ENCODE measurements at places on chromosomes 5 and 9. TPM values are rescaled to one million over a fixed set of nuclear protein-coding genes. Genes with fewer than 3 reads are reported as not detected.

The BSPRY gene
- total RNA-seq, result 55.7 TPM

GRCh38 chr5:146704949-146705665 lies 173.4 kb downstream of the PPP2R2B start:
- no peak for DNase-seq

DNA sequence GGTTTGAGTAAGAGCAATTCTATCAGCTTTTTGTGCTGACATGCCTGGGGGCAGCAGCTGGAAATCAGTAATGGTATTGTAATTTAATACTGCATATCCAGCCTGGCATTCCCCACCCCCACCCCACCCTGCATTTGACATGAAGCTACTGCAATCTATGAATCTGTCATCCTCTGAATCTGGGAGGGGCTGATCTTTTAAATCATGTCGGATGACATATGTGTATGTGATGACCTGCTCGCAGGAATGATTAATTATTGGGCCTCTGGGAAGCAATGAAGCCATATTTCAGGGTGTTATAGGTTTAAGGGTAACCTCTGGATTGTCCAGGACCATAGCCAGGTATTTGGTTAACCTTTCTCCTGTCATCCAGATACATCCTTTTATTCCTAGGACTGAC lies 64.6 kb upstream of the RASGRF2 start:
- DNase-seq, result no peak

The CTSL gene
- total RNA-seq, result 1.3 TPM

The ADAMTS19 gene
- not detected for total RNA-seq

DNA sequence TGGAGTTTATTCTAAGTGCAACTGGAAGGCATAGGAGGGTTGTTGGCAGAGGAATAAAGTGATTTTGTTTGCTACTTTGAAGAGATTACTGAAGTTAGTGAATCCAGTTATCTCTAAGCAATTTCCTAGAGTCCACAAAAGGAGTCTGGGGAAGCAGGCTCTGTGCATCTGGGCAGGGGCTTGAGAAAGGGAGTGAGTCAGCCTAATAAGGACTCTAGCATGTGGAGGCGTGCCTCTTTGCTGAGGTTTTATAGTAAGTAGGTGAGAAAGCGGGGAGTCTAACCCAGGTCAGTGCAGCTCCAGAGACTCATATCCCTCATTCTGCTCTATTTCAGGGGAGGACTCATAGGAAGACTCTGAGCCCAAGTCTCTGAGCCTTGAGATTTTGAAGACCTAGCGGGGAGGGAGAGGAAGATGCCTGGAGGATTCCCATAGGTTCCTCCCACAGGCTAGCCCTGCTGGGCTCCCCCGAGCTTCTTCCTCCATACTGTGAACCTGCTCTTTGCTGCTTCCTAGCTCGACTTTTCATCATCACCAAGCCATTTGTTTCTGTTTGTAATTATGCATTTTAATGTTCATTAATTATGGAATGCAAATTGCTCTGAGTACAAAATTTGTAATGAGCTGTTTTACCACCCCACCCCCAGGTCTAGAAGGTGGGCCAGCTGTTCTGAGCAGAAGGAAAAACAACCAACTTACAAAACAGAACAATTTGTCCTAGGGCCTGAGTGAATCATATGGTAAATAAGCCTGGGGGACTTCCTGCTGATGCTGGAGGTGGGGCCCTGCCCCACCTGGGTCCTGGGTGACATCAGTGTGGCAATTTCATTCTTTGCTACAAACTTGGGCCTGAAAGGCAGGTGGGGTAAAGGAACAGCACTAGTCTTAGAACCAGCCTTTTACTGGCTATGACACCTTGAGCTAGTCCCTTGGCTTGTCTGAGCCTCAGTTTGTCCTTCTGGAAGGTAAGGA lies 150.2 kb downstream of the TRIM32 start:
- no peak for DNase-seq

The PCDHB3 gene
- total RNA-seq, result under 0.01 TPM

The PCDHGA6 gene
- 1.9 TPM for total RNA-seq

GRCh38 chr5:38447786-38448185 lies 108.7 kb downstream of the LIFR start:
- no peak for DNase-seq

- no peak for DNase-seq
Measured at GRCh38 chr5:93891491-93892480, 150.4 kb upstream of the POU5F2 start.

- no peak for DNase-seq
Measured at GRCh38 chr5:55665065-55665464, 47.1 kb downstream of the SLC38A9 start.

DNA sequence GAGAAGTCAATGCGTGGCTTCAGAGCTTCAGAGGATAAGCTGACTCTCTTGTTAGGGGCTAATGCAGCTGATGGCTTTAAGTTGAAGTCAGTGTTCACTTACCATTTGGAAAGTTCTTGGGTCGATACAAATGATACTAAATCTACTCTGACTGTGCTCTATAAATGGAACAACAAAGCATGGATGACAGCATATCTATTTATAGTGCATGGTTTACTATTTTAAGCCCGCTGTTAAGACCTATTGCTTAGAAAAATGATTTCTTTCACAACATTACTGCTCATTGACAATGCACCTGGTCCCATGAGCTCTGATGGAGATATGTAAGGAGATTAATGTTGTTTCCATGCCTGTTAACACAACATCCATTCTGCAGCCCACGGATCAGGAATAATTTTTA lies 435.7 kb downstream of the MAT2B start:
- DNase-seq, result no peak

The TOPORS gene
- 29.6 TPM for total RNA-seq

The CMYA5 gene
- total RNA-seq, result 0.27 TPM

DNA sequence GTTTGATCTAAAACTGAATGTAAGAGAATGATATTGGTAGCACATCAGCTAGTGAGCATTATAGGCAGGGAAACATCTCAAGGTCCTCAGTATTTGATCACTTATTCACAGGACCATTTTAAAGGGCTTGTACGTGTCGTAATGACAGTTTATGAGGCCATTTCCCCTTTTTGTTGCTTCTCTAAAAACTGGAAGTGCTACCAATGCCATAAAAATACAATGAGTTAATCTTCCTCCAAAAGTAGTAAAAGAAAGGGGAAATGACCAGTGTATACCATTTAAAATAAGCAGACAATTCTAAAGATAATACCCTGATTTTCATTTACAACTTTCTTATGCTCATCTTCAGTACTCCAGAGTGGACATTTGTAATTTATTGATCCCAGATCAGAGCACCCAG lies 285.8 kb upstream of the PCSK5 start:
- DNase-seq, result no peak

The SLC6A18 gene
- not detected for total RNA-seq

GRCh38 chr5:82719368-82719767 lies 357.8 kb downstream of the TMEM167A start:
- DNase-seq, result no peak

- DNase-seq, result no peak
Measured at GRCh38 chr9:35673132-35674024, at the start of gene CA9. Gene CA9 (plus strand): TSS chr9:35673928. CDS start chr9:35673960, 32 bp downstream.

DNA sequence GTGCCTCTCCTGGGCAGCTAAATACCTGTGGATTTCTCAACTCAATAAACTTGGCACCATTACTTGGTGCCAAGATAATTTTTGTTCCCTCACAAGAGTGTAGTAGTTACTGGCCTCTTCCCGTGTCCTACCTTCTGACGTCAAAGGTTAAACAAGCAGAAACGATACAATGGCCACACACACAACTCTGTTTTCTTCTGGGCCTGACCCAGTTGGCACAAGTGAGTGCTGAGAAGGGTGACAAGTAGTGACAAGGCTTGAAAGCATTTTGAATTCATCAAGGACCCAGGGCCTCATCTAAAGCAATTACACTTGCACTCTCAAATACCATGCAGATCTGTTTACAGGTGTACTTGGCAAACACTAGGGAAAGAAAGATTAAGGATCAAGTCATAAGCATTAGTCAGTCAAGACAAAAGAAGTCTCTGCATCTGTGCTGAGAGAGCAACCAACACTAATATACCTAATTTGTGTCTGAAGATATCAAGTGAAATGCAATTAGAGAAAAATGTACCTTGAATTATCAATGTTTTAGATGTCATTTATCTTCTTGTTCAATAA lies 30.8 kb downstream of the RASEF start:
- DNase-seq, result no peak

- DNase-seq, result no peak
Measured at GRCh38 chr9:4755026-4755609, 14.1 kb upstream of the AK3 start.

The SNCB gene
- not detected for total RNA-seq
